ENCODE measurements at places on chromosomes 16 and 17. TPM values are rescaled to one million over a fixed set of nuclear protein-coding genes. Genes with fewer than 3 reads are reported as not detected.

Gene CRHR1
- 0.81 TPM for total RNA-seq

Gene PLLP
- total RNA-seq = 5.9 TPM

Gene ANKFN1
- not detected for total RNA-seq

DNA sequence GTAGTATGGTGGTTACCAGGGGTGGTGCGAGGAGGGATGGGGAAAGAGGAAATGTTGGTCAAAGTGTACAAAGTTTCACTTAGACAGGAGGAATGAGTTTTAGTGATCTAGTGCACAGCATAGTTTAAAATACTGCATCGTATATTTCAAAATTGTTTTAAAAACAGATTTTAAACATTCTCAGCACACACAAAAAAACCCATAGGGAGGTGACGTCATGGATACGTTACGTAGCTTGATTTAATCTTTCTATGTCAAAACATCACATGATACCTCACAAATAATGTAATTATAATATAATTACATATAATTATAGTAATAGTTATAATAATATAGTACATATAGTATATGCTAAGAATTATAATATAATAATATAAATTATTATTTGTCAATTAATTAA, 614.2 kb downstream of the TMEM114 start:
- no peak for DNase-seq

DNA sequence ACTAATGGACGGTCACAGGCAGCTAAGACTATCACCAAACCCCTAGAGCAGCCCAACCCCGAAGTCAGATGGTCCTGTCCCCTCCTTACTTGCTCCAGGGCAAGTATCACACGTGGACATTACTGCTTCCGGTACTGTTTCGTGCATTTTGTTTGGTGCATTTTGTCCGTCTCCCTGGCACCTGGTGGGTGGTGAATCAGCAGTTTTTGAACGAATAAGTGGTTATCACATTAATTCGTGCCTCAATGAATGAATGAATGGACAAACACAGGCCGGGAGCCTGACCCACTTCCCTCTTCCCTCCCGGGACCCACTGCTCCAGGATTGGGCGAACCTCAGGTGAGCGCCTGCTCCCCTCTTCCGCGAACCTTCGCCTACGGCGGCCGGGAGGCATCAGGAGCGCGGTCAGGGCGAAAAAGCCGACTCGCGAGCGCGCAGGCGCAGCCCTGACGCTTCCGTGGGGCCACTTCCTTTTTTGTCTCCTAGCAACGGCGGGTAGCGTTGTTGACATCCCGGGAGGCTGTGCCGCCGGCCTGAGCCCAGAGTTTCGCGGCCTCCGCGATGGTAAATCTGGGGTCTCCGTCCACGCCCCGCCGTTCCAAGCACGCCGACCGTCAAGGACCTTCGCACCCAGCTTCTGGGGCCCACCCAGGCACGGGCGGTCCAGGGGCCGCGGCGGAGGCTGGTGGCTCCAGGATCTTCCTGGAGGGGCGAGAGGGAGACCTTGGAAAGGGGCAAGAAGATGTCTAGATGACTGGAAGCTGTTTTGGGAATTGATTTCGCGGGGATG, at the start of gene DYNLRB2:
Gene DYNLRB2 (plus strand): TSS at position 478 of the 790 bp plus-strand sequence. CDS start 84 bp downstream, at position 562.
- peak; percentile 97 for DNase-seq

Gene TBX2
- total RNA-seq = not detected

GRCh38 chr17:70013911-70014310, 61.1 kb upstream of the KCNJ16 start:
- no peak for DNase-seq

DNA sequence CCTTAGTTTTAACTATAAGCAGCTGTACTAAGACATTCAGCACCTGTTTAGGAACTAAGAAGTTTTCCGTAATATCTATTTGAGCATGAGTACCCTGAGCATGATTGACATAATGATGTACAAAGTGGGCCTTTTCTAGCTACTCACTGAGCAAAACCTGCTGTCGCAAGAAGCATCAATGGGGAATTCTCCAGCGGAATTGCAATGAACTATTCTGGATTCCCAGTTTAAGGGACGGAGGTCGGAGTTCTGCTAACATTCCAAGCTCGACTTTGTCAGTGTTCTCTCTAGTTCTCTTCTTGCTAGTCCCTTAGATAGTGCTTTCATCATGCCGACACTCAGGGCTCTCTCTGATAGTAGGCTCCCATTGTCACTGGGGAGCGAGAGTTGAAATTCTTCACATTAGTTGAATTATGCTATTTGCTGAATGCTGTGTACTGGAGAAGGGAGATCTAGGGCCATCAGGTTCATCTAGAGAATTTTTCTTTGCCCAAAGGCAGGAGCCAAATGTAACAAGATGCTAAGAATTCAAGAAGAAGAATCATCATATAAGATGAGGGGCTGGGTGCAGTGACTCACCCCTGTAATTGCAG, 40.2 kb upstream of the MYH2 start:
- no peak for DNase-seq

DNA sequence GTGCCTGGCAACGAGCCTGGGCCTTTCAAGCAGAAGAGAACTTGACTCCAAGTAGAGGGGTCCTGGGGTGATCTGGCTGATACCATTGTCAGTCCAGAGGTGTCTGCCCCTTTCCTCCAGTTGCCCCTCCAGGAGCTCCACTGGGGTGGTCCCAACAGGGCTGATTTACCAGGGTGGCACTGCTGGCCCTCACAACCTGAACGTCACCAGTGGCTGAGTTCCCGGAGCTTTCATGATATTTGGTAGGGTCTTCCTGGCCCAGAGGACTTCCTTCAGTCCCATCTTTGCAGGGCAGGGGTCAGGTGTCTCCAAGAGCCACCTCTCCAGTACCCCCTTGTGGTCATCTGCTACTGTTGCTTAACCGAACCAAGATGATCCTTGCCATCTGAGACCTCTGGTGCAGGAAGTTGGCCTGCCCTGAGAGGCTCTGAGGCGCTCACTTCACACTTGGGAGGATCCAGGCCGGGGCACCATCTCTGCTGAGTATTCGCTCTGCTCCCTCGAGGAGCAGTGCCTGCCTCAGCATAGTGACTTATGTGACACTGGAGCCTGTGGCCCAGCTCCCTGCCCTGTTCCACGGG, 3.5 kb downstream of the LIMD2 start:
- peak; percentile 93 for DNase-seq

DNA sequence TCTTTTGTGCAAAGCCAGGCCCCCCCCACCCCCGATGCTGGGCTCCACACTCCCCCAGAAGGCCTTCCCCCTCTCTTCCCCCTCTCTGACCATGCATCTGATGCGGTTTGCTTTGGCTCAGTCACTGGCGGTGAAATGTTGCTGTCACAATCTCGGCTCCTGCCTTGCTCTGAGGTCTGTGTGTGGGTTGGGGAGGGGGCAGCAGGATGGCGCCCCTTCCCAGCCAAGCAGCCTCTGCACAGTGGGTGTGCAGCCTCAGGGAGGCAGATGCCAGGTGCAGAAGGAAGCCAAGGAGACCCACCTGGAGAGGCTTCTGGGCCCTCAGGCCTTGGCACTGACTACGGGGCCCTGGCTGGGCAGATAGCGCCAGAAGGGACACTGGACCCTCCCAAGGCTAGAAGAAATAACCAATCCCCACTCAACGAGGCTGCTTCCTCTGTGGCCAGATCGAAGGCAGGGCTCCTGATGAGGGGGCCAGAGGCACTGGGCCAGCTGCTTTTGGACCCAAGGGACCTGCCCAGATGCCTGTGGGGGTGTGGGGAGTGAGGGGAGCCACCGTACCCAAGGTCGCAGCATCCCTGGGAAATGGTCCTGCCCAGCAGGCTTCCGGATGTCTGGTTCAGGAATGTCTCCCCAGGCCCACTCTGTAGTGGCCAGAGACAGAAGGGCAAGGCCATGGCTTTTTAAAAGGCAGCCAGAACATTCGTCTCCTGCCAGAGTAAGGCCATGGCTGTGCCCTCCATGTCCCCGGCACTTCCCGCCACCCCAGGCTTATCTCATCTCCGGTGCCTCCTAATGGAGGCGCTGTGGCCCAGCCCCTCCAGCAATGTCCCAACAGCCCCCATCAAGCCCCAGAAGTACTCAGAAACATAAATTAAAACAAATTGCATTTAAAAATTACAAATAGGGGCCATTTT, 43.4 kb upstream of the SLC38A10 start:
- DNase-seq = peak; percentile 66

DNA sequence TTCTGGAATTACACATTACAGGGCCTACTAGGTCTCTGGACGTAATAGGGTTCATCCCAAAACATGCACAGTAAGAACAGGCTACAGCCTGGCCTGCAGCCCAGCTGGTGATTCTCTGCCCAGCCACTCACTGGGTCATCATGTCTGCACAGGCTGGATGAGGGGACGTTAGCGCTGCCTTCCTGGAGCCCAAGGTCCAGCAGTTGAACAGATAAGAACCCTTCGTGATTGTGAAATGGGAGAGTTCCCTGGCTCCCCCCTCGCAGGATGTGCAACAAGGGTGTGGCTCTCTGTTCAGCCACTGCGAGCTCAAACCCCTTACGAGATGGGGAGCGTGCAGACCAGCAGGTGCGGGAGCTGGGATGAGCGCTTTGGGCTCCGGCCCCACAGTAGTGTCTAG, 200.0 kb upstream of the CDH5 start:
- no peak for DNase-seq

DNA sequence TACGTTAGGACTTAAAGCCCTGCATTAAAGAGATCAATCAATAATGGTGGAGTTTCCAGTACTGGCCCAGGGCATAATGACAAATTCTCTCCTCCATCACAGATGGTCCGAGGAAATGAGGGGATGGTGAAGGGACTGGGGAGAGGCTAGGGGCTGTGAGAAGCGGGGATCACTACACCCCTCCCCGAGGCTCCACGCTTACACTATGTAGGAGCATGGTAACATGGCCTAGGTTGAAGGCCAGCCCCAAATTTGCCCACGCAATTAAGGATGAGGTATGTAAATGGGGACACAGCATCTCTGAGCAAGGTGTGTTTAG, 8.0 kb upstream of the AKTIP start:
- no peak for DNase-seq

Gene EZH1
- 27.2 TPM for total RNA-seq

Gene PHLPP2
- 12.8 TPM for total RNA-seq
